CD4-positive, alpha-beta T cell treated with Interferon alpha-2 for 1 hour (primary cell): ENCODE measurements at places on chromosomes 13 and 19.
A peak's percentile ranks its signal among the peaks of the same experiment; 100 is the strongest.

- no peak for DNase-seq
Observed at GRCh38 chr13:67013709-67014108, 216.4 kb downstream of the PCDH9 start.

DNA sequence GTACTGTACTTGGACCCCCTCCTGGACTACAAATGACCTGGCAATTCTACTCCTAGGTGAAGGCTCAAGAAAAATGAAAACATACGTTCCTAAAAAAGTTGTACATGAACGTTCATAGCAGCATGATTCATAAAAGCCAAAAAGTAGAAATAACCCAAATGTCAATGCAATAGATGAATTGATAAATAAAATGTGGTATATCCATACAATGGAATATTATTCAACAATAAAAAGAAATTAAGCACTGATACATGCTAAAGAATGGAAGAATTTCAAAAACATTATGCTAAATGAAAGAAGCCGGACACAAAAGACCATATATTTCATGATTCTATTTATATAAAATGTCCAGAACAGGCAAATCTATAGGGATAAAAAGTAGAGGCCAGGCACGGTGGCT lies 9.5 kb downstream of the ZNF432 start:
- DNase-seq, result no peak

DNA sequence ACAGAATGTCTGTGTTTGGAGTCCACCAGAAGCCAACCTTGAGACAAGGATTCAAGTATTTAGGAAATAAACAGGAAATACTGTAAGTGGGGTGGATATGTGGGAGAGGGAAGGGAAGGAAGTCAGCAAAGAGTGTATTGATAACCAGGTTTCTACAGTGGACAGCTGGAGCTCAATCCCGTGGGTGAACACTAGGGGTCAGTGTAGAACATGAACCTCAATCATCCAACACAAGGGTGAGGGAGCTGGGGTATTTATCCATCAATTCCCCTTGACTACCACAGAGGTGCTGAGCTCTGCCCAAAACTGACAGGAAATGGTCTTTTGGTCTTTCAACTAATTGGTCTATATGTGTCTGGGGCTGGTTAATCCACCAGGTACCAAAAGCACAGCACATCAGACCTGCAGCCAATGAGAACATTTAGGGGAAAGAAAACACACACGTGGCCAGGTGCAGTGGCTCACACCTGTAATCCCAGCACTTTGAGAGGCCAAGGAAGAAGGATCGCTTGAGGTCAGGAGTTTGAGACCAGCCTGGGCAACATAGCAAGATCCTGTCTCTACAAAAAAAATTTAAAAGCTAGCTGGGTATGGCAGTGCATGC lies 5.6 kb upstream of the SYDE1 start:
- DNase-seq, result peak; percentile 62

DNA sequence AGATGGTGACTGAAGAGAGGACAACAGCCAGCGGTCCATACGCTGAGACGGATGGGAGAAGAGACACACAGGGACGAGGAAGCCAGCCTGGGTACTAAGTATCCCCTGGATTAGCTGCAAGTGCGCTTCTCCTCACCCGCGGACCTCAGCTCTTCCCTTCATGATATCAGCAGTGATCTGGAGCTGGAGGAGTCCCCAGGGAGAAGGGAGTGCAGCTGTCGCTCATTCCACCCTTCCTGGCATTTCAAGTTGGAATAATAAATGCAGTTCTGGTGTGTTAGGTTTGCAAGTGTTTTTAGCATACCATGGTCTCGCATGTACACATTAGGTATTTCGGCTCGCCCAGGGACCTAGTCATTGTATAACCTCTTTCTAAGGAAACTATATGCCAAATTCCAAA lies 88.5 kb upstream of the C1QTNF9B start:
- DNase-seq, result no peak

DNA sequence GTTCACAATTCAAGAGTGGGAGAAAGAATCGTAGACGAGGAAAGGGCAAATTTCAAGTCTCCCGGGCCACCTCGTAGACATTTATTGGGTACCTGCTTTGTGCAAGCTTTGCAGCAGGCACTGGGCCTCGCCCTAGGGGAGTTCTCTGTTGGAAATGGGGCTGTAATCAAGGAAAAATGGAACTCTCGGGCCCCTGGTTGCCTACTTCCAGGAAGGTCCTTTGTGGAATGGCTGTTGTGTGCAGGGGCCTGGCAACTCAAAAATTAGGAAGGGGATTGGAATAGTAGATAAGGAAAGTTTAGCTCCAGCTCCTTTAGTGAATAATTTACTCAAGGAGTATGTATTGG lies 612 bp downstream of the ZNF526 start:
- DNase-seq, result no peak

DNA sequence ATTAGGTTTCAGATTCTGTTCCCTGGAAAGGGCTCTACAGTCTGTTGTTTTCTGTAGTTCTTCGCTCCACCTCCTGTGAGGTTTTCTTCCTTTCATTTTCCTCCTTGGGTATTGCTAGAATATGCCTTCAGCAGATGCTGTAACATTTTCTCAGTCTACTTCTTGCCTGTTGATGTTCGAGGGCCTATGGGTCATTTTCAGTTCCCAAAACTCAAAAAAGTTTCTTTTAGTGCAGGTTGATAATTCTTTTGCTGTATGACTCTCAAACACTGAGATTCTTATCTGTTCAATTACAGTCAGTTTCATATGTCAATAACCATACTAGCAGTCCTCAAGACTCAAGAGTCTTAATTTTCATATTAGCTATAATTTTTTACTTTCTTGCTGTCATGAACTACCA lies 268.3 kb downstream of the RFC3 start:
- no peak for DNase-seq

DNA sequence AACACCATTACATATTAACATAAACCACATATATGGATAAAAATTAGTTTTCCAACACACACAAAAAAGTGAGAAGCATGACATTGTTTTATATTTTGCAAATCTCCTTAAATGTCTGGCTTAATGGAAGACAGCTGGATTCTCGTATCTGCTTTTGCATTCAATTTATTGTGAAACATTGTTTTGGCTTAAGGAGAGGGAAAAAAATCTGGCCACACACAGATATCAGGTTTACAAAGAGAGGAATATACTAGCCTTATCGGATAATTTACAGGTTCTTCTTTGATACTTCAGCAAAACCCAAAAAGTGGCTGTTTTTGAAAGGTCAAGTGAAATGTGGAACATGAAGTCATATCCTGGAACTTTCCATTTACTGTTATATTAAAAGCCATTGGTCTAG lies 523.5 kb upstream of the ARGLU1 start:
- DNase-seq, result no peak

DNA sequence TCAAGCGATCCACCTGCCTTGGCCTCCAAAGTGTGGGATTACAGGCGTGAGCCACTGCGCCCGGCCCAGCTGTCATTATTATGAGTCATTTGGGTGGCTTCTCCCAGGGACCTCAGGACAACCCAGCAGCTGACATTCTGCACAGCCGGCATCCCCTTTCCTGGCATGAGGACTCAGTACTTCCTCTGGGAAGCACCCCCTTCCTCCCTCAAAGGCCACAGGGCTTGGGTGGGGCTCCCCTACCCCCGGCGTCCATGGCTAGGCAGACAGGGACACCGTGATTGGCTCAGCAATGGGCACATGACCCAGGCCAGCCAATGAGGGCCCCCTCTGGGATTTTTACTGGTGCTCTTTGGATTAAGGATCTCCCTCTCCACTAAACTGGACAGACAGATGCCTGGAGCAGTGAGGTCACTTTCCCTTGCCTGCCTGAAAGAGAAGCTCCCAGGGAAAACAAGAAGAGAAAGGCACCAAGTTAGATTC lies 6.0 kb downstream of the KANK2 start:
- peak; percentile 40 for DNase-seq

GRCh38 chr13:59358014-59358413 lies 805.7 kb downstream of the DIAPH3 start:
- DNase-seq, result no peak

DNA sequence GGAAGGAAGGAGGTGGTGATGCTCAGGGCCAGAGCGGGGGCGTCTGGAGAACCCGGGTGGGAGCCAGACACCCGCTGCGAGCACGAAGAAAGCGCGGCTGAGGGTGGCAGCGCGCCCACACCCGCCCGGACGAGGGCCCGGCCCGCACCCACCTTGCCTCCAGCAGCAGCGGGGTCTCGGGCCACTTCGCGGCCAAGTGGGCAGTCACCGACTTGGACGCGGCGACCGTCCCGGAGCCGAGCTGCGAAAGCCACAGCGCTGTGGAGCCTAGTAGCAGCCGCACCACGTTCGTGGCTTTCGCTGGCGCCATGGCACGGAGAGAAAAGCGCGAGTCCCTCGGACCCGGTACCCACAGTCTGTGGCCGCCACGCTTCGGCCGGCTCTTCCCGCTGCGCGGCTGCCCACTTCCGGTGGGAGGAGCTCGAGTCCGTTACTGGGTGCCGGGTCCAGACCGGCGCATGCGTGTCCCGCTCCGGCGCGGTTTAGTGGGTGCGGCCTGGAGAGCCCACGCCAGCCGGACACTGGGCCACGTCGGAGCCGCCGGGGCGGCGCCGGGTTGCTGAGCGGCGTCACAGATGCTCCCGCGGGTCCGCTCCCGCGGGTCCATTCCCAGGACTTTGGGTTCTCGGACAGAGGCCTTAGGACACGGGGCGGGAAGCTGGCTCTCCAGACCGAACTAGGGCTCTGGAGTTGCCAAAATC lies at the start of gene UGGT2:
Gene UGGT2, minus strand, starts transcription at position 399 of the 701 bp plus-strand sequence. Its CDS starts 89 bp downstream, at position 310.
- DNase-seq, result peak; percentile 69

- DNase-seq, result no peak
Observed at GRCh38 chr19:42655748-42656147, 61.0 kb upstream of the CEACAM8 start.

GRCh38 chr19:53432088-53432661 lies 391 bp downstream of the ZNF761 start:
- no peak for DNase-seq

GRCh38 chr13:51291341-51291740 lies 48.1 kb upstream of the SERPINE3 start:
- no peak for DNase-seq

- DNase-seq, result no peak
Observed at GRCh38 chr19:33705860-33706259, 84.1 kb downstream of the CHST8 start.

GRCh38 chr13:25632166-25632888 lies 260.6 kb downstream of the ATP8A2 start:
- no peak for DNase-seq

- peak; percentile 46 for DNase-seq
Observed at GRCh38 chr19:49133621-49134454, 14.5 kb downstream of the PPFIA3 start.

DNA sequence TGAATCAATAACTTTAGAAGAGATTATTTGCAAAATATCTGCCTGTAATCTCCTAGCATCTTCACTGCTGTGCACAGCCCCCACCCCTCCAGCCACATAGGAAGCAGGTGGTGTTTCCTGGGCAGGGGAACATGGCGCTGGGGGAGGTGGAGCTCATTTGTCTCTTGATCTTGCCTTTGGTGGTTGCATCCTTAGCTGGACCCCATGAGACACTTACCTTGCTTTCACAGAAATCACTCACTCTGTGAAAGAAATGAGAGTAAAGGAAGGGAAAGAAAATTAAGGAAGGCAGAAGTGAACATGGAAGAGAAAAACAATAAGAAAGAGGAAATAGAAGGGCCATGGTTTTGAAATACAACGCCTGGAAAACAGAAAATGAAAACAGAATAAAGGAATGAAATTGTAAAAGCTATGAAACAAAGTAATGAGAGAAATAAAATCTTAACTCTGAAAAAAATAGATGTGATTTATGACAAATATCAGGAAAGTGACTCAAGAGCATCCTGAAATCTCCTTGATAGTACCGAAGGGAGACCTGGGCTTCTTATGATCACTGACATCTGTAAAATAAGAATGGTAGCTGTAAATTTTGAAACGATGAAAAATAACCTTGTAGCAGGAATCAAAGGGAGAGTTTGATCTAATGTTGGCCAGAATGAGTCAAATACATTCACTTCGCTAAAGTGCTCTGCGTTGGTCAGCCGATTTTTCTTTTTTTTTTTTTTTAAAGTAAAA lies 17.2 kb upstream of the RNASEH2B start:
- DNase-seq, result peak; percentile 54

- DNase-seq, result peak; percentile 44
Observed at GRCh38 chr19:18401580-18402112, 4.2 kb upstream of the LRRC25 start.

- no peak for DNase-seq
Observed at GRCh38 chr13:107900775-107901174, 314.6 kb downstream of the LIG4 start.

GRCh38 chr19:29671393-29672160 lies 6.3 kb downstream of the PLEKHF1 start:
- peak; percentile 85 for DNase-seq

DNA sequence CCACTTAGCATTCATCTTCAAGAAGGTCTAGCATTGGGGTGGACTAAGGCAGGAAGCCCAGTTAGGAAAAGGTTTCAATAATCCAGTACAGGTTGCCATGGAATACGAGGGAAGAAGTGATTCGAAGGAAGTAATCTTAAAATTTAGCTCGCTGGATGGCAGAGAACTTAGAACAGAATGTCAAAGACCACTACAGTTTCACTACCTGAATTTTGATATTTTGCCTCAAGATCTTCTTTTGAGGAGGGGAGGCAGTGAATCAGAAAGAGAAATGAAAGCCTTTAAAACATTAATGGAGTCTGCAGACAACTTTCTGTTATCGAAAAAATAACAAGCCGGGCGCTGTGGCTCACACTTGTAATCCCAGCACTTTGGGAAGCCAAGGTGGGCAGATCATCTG lies 7.0 kb upstream of the RAB8A start:
- DNase-seq, result no peak

DNA sequence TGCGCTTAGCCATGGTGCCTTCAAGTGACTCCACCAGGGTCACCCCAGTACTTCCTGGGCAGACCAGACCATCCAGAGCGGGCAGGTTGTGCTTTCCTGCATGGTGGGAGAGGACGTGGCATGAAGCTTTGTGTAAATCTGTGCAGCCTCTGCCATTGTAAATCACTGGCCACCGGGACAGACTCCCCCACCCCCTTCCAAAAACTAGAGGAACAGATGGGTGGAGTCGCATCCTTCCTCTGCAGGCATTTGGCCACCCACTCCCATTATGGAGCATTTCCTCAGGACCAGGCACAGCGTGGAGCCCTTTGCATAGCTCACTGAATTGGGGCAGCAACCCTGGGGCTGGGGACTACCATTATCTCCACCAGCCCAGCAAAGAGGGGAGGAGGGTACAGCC lies 8.2 kb downstream of the BCKDHA start:
- DNase-seq, result no peak

- DNase-seq, result peak; percentile 20
Observed at GRCh38 chr19:8334458-8335342, 8.4 kb downstream of the KANK3 start.

- DNase-seq, result peak; percentile 62
Observed at GRCh38 chr19:18419699-18420460, 682 bp downstream of the SSBP4 start.

GRCh38 chr19:14375055-14375581 lies 6.1 kb upstream of the ADGRE5 start:
- DNase-seq, result peak; percentile 98

- DNase-seq, result no peak
Observed at GRCh38 chr19:15452111-15453047, 2.6 kb upstream of the WIZ start.

- no peak for DNase-seq
Observed at GRCh38 chr13:24834902-24835510, 71.0 kb downstream of the RNF17 start.

DNA sequence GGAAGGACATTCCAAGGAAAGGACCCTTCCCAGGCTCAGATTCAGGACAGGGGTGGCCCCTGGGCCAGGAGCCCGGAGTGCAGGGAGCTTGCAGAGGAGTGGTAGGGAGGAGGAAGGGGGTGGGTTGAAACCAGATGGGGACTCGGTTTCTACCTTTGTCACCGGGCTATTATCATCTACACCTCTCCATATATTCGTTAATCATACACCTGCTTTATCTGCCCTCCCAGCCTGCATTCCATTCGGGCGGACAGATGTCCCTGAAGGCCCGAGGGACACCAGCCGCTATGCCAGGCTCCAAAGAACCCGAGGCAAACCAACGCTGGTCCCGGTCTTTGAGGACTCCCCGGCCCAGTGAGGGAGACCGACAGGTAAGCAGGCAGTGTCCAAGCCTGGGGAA lies 15.5 kb upstream of the MYH14 start:
- DNase-seq, result no peak
